8988T (cell line): ENCODE measurements at places on chromosomes 1 and 21.

- no peak for DNase-seq
These were observed 38.4 kb downstream of the CDC42 start for GRCh38 chr1:22090867-22091266.

GRCh38 chr1:6052543-6053205, 7.0 kb downstream of the KCNAB2 start:
- DNase-seq: peak; percentile 72

- no peak for DNase-seq
These were observed 206.9 kb downstream of the MATN1 start for GRCh38 chr1:30516485-30516858.

DNA sequence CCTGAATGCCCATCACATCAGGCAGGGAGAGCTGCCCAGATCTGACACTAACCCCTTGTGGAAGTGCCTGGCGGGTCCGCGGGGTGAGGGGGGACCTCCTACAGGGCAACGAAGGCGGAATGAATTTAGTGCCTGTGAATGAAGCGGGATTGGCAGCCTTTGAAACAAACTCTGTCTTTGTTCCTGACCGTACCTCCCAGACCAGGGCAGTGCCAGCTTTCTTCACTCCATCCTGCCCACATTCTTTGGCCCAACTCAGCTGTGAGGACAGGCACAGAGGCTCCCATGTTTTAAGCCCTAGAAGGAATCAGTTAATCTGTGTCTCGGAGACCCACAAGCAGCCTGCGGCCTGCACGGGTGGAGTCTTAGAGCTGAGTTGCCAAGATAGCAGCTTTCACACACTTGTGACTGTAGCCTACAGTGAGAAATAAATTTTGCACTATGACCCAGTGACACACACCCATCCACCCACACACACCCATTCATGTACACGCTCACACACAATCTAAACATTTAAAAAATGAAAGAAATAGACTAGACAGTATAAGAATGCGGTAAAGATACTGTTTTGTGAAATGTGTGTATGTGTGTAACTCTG, 60.1 kb upstream of the USP24 start:
- no peak for DNase-seq

- no peak for DNase-seq
These were observed 18.8 kb upstream of the PHLDA3 start for GRCh38 chr1:201487742-201488141.
